NCI-H1436 treated with DMSO at 0.1 percent for 48 hours (cell line): ENCODE measurements at places on chromosomes 4 and X.

DNA sequence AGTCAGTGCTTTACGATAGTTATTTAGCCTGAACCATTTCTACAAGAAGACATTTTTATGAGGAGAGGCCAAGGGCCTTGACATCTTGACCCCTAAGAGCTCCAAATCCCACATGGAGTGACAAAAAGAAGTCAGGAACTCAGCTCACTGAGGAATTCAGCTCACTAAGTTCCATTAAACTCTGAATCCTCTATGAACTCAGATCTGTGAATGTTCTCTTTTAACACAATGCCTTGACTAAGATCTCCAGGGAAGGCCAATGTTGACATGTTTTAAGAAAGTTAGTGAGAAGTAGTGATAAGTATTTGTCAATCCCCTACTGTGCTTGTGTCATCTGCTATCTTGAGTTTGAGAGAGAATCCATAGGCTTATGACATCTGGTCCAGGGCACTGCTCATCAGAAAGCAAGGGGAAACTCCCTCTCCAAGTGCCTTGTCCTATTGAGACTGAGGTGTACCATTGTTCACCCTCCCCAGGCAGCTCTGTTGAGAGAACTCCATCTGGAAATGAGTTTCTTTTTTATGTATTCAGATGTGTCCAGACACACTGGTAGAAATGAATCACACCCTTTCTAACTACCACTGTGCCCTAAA lies 68.7 kb upstream of the PCDH19 start:
- DNase-seq: no peak

GRCh38 chr4:172683021-172683420 lies 485.6 kb upstream of the GALNT7 start:
- no peak for DNase-seq

GRCh38 chr4:70313736-70314135 lies 21.0 kb upstream of the CABS1 start:
- no peak for DNase-seq

DNA sequence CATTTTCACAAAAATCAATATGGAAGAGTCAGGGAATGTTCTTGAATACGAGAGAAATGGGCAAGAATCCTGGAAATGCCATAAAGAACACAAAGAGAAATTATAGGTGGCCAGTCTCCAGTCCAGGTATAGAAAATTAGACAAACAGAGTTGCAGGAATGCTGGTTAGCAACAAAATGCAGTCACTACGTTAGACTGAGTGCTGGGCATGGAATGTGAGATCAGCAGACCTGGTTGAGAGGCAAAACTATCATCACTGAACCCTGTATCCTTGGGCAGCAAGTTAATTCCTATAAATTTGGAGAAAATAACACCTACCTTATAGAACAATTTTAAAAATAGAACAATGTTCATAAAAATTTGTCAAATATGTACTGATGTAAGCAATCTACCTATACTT lies 417.4 kb downstream of the INPP4B start:
- DNase-seq: no peak

GRCh38 chr4:153099391-153100140 lies 104.7 kb upstream of the TRIM2 start:
- no peak for DNase-seq

GRCh38 chrX:150690126-150690525 lies 3.1 kb upstream of the MTMR1 start:
- DNase-seq: no peak

DNA sequence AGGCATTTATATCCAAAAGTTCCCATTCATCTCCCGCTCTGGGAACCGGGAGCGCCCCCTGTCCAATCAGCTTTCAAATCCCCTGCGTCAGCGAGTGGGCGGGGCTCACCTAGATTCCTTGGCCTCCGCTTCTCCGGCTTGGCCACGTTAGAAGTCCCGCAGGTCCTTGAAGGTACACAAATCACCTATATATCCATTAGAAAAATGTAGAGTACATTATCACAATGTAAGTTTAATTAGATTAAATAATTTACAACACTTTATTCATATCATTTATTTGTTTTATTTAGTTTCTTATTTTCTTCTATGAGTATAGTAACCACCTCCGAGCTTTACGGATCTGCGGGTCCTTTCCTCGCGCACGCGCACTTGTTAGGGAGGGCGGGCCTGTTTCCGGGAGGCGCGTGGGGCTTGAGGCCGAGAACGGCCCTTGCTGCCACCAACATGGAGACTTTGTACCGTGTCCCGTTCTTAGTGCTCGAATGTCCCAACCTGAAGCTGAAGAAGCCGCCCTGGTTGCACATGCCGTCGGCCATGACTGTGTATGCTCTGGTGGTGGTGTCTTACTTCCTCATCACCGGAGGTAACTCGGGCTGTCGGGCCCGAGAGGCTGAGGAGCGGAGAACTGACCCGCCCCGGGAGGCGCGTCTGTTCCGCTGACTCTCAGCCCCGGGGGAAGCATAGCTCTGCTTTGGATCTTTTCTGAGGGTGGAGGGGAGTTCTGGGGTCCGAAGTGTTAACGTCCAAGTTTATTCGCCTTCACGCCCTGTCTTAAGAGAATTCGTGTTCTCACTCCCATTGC lies at the start of gene OSTC:
Gene OSTC, plus strand, starts transcription at position 388 of the 802 bp plus-strand sequence. Its CDS starts 57 bp downstream, at position 445.
- peak; percentile 85 for DNase-seq

DNA sequence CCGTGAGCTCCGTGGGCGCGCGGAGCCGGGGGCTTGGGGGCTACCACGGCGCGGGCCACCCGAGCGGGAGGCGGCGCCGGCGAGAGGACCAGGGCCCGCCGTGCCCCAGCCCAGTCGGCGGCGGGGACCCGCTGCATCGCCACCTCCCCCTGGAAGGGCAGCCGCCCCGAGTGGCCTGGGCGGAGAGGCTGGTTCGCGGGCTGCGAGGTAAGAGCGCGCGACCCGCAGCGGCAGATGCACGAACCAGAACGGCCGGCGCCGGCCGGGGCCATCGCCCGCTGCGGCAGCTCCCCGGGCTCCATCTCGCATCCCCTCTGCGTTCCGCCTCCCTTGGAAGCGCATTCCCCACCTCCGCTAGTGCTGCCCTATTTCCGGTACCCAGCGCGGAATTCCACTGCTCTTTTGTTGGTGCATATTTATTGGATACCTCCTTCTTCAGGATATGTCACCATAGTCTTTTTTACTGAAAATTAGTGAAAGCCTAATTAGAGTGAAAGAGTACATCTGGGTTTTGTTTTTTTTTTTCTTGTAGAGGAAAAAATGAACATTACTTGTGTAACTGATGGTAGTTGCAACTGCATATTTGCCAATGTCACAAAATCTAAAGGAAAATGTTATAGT lies 797 bp downstream of the PKD2 start:
- DNase-seq: no peak

GRCh38 chrX:41542135-41542534 lies 95.0 kb downstream of the NYX start:
- DNase-seq: no peak

GRCh38 chrX:112670290-112670689 lies 9.4 kb downstream of the LHFPL1 start:
- no peak for DNase-seq

DNA sequence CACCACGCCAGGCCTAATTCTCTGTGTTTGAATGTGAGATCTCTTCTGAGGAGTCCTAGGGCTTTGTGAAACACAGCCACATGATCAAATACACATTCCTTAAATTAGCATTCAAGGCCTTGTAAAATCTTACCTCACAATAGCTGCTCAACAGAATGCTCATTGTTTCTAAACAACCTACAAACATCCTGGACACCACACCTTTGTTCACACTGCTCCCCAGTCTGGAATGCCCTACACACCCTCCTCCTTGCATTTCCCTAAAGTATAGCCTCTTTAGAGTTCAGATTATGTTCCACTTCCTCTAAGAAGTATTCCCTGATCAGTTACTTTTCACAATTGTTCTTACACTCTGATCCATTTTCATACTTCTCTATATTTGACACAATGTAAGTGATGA lies 110.6 kb downstream of the AGTR2 start:
- DNase-seq: no peak

- no peak for DNase-seq
Measured at GRCh38 chr4:92198711-92199110, 105.1 kb upstream of the GRID2 start.

GRCh38 chrX:16185725-16186136 lies 18.4 kb downstream of the MAGEB17 start:
- peak; percentile 1 for DNase-seq
